Hepatocyte (in vitro differentiated cells): ENCODE measurements at places on chromosomes 2 and 18.

DNA sequence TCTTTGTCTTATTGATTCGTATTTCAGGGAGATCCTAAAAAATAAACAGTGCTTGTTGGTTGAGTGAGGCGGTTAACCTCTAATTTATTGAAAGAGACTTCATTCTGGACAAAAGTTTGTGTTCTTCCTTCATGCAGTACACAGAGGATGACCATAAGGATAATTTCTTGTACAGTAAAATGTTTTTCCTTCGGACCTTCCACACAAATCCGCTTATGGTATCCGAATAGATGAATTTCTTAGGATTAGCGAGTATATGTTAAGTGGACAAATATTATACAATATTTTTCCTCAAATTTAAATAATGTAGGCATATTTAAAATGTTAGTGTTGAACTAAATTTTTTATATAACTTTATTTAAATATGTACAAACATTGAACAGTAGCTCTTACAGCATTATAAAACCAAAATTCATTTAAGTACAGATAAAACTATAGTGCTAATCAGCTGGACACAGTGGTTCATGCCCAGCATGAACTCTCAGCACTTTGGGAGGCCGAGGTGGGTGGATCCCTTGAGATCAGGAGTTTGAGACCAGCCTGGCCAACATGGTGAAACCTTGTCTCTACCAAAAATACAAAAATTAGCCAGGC, 84.4 kb downstream of the LPIN1 start:
- no peak for DNase-seq

GRCh38 chr2:73177645-73178255, 24.6 kb upstream of the NOTO start:
- no peak for DNase-seq

- DNase-seq = no peak
Observed at GRCh38 chr2:100747551-100747950, 72.4 kb upstream of the NPAS2 start.

DNA sequence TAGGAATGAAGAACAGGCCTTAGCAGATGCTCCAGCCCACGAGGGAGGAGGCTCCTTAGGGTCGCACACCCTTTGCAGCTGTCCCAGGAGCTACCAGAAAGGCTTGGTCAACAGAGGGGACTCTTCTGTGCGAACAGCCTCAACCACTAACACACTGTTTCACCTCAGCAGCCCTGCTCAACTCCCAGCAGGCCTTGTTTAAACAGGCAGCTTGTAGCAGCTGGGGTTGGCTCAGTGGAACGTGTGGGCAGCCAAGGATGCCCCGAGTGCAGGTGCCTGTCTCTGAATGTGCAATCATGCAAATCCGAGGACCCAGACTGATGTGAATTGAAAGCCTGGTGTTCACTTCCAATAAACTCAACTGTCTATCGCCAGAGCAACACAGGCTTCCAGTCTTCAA, 88.7 kb upstream of the CXCR4 start:
- DNase-seq = no peak

- DNase-seq = no peak
Observed at GRCh38 chr2:127405255-127405610, 13.0 kb upstream of the PROC start.

GRCh38 chr18:58309610-58310239, 265.7 kb downstream of the NEDD4L start:
- no peak for DNase-seq

- no peak for DNase-seq
Observed at GRCh38 chr2:12500899-12501298, 215.8 kb upstream of the TRIB2 start.

GRCh38 chr2:15201009-15201408, 360.1 kb downstream of the NBAS start:
- DNase-seq = no peak

DNA sequence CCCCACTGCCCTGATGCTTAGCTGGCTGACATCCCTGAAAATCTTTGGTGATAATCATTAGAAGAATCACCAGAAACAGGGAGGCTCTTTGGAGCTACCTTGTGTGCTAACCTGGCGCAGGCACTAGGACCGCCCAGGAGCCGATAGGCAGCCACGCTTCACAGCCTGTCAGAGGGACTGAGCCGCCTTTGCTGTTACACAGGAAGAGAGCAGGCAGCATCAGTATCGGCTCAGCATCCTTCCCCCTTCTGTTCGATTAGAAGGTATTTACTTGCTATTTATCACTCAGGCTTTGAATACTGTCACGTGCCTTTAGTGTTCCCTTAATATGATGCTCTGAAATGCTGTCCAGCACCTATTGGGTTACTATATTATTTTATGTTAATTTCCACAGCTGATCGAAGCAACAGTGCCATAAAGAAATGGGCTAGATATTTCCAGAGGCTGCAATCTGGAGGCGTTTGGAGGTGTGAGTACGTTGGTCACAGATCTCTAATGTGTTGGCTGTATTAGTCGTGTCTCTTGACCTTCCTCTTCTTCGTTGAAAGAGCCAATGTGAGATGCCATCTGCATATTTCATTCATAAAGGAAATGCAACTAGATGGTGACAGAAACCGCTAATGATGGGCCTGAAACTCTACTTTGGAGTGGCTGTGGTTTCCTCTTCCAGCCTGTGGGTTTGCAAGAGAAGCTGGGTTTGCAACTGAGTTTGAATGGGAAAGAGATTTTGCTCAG, 110.4 kb upstream of the RAB27B start:
- DNase-seq = no peak

DNA sequence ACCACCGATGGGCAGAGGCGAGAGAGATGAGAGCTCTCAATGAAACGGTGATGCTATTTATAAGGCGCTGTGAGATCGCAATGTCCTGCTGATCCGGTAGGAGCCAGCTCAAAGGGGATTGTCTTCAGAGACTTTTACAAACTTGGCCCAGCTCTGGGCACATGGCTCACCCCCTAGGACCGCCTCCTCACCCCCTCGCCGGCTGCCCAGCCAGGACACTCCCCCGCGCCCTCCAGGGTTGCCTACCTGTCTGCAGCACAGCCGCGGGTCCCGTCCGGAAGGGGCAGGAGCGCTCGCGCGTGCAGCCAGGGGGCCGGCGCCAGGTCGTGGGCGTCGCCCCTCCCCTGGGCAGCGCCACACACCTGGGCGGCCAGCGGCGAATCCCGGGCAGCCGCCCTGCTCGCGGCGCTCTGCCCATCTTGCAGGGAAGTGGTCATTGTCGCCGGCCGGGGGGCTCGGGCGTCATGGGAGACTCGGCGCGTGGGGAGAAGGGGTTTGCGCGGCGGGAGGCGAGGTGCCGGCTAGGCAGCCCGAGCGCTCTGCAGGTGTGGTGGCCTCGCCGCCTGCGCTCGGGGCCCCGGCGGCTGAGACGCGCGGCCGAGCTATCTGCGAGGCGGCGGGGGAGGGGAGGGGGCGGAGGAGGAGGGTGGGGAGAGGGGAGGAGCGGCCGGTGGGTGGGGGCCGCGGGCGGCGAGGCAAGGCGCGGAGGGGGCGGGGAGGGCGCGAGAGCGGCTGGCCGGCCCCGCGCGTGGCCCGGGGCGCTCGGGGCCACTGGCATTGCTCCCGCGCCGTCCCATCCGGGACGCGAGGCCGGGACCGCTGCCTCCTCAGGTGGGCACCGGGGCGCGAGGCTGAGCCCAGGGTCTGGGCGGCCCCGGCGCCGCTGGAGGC, at the start of gene GRB14:
Gene GRB14 (minus strand): TSS at position 610 of the 891 bp plus-strand sequence. CDS start 173 bp downstream, at position 437.
- peak; percentile 81 for DNase-seq
